ENCODE measurements at places on chromosomes 1 and 21.
A peak's percentile ranks its signal among the peaks of the same experiment; 100 is the strongest.

DNA sequence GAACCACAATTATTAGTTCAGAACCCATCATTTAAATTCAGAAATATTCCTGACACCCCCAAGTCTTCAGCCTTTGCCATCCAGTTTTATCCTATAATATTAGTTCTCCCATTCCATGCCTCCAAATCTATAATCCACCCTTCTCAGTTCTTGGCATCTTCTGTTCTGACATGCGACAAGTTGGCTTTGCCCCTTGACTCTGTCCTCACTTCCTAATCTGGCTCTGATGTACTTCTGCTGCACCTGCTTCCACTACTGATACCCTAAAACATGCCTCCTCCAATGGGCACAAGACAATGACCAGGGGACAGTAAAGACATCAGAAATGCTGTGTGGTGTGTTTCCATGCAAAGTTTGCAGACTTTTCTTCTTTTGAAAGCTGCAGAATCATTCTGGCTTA lies 17.1 kb upstream of the FBXO28 start:
- no peak for DNase-seq

- no peak for DNase-seq
These were observed 179.0 kb downstream of the SLC35F3 start for GRCh38 chr1:234083460-234083859.

- DNase-seq = no peak
These were observed 33.2 kb downstream of the KCND3 start for GRCh38 chr1:111956155-111956771.

DNA sequence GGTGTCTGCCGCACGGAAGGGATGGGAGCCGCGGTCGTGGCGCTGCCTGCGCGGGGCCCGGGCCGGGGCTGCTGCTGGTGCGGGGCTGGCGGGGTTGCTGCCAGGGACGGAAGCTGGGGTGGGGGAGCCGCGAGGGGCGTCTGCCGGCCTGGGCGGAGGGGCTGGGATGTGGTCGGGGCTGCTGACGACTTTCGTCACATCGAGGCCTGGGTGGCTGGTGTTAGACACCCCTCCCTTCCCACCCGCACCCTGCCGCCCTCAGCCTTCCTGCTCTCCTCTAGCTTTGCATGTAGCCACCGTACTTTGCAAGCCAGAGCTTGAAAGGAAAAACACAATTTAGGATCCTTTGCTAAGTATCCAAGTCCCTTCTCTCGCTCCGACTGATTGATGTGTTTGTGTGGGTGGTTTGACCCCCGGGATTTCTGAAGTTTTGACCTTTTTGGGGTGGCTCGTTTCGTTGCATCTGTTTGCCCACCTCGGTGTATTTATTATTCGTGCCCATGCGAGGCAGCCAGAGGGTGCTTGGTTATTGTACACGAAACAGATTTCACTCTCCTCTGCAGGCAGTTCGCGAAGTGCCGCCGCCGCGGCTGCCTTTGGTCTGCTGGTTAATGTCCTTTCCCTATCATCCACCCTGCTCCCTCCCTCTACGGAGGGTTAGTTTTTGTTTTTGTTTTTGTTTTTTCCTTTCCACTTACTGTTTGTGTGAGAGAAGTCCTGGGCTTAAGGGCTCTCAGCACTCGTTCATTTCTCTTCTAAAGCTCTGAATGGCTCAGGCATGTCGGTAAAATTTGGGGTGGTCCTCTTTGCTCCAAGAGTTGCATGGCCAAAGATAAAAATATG lies 868 bp downstream of the C1orf21 start:
- peak; percentile 16 for DNase-seq

- DNase-seq = no peak
These were observed 31.6 kb upstream of the SOX13 start for GRCh38 chr1:204041232-204041767.

GRCh38 chr1:24720152-24720551 lies 25.1 kb upstream of the CLIC4 start:
- DNase-seq = no peak

DNA sequence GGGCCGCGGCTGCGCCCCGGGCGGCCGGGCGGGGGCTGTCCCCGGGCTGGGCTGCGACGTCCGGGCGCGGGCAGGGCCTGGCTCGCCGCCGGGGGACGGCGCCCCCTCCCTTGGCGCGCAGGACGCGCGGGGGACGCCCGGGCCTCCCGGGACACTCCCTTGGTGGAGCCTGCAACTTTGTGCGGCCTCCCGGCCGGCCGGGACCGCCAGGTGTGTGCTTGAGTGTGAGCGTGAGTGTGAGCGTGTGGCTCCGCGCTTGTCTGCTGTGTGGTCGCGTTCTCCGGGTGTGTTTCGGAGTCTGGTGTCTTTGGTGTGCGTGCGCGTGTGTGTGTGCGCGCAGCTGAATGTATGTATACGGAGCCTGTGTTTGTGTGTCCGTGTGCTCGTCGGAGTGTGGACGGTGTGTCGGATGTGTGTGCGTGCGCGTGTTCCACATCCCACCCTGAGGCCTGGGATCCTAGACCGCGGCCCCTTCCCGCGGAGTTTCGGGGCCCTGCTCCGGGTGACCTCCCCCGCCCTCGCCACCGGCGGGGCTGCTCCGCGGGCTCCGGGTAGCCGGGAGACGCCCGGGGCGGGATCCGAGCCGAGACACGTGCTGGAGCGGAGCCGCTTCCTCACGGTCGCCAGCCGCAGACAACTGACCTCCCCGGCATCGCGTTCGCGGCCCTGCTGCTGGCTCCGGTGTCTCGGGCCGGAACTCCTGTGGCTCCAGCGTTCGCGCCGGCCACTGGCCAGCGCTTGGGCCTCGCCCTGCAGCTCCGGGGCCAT lies 1.7 kb downstream of the PTPRU start:
- DNase-seq = no peak

DNA sequence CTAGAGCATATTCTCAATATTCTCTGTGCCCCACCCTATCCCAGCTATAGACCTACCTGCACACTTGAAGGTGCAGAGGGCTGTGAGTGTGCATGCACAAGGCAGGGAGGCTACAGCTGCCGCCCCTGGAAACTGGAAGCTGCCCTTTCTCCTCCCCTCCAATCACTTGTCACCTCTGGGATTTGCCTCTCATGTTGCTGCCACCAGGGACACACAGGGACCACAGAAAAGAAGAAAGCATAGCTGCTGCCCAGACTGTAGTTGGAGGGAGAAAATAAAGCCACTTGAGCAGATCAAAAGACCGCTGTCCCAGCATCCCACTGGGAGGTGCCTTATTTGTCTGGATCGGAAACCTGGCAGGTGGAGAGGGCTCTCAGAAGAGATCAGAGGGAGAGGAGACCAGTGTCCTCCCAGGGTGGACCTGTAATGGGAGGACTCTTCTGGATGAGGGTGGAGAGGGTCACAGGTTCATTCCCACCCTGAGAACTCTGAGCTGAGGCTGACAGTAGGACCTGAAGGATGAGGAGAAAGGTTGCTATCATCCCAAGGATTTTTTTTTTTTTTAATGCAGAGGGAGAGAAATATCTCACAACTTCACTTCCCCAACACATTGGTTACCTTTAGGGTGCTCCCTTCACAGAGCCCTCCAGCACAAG lies 7.6 kb upstream of the INPP5B start:
- DNase-seq = no peak

DNA sequence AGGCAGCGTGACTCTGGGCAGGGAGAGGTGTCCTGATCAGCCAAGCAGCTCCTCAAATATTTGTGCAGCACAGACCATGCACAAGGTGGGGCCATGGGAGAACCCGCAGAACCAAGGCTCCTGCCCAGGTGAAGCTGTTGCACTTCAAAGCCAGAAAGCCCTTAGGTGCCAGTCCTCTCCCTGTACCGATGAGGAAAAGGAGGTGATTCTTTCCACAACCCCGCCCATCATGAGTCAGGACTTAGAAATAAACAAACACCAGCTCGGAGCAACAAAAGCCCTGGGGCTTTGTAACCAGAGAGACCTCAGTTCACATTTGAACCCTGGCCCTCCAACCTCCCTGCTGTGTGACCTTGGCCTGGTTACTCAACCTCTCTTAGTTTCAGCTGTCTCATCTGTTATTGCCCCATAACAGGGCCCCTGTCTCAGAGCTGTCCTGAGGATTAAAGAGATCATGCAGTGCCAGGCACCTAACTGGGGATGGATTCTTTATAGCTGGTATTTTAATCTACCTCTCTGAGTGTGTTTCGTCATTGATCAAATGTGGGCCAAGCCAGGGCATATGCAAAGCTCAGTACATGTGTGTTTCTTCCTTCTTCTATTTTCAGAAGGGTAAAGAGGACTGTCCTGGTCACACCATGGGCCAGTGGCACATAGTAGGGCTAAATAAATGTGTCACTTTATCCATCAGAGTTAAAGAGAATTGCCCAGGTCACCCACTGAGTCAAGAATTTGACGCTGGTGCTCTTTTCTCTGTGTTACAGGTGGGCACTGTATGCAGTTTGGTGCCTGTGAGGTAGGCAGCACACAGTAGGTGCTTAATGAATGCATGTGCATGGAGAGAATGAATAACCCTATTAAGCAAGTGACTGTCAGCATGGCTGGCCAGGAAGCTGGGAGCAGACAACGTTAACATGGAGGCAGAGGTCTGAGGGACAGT lies 1.4 kb downstream of the LDLRAD1 start:
- DNase-seq = no peak

GRCh38 chr1:168146160-168146539 lies 9.4 kb upstream of the GPR161 start:
- no peak for DNase-seq

DNA sequence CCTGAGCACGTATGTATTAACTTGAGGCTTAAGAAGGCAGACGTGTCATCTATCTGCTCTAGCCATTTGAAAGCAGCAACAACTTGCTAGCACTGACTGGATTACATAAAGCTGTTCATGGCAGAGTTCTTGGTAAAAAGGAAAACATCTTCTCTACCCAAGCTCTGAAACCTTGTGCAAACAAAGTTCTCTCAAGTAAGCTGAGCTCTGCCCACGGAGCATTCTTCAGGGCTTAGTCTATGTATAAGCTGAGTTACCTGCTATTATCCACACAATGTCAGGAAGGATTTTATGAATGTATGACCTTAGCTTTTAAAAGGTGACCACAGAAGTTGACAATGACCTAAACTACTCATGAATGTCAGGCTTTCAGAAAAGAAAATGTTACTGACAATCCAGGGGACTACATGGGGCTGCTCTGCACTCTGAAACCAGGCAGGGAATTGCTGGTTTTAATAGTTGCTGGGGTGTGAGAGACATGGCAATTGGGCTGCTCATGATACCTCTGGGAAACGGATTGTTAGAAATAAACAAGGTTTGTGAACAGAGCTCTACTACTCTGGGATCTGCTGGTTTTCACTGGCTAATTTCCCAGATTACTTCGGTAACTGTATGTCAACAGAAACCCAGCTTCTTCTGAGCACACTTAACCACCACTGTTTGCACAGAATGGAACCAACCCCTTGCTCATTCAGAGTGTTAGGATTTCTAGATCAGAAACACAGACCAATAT lies 29.6 kb upstream of the CCN1 start:
- no peak for DNase-seq

DNA sequence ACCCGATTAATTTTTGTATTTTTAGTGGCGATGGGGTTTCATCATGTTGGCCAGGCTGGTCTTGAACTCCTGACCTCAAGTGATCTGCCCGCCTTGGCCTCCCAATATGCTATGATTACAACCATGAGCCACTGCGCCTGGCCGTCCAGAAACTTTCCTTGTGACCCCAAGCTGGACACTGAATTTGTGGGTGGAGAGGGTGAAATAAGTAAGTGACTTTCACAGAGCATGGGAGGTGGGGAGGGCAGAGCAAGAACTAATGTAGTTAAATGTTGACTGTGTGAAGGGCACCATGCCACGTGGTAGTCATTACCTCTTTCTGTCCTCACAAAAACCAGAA lies 2.7 kb upstream of the UTP11 start:
- no peak for DNase-seq

GRCh38 chr1:158687037-158687436 lies 522 bp upstream of the SPTA1 start:
- DNase-seq = no peak

DNA sequence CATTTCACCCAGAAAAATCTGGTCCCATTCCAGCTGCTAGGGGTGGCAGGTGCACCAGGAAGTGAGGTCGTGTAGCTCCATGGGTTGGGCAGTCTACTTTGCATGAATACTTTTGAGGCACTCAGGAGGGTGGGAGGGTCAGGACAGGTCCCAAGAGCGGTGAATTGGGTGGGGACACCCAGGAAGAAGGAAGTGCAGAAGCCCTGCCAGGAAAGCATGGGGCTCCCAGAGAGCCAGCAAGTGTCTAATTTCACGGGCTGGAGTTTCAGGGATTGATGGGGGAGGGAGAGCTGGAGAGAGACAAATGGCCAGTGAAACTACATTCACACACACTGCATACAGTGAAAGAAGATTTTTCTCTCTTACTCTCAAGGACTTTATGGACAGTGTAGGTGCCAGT lies 137.8 kb downstream of the GALNT2 start:
- DNase-seq = no peak

DNA sequence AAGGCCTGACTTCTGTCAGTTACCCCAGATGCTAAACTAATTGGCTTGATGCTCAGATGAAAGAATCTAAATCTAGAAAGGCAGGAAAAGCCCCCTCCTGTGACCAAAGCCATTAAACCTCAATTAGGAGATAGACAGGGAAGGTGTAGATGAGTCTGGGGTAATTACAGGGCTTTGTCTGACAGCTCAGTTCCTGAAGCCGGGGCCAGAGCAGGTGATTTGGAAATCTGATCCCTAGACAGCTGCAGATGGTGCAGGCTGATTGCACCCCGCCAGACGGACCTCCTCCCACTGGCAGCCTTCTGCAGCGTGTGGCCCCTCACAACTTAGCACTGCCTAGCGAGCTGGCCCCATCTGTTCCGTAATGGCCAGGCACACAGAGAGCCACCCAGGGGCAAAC lies 395.1 kb downstream of the HLX start:
- DNase-seq = no peak

GRCh38 chr1:151986501-151987190 lies 7.0 kb downstream of the S100A10 start:
- no peak for DNase-seq

DNA sequence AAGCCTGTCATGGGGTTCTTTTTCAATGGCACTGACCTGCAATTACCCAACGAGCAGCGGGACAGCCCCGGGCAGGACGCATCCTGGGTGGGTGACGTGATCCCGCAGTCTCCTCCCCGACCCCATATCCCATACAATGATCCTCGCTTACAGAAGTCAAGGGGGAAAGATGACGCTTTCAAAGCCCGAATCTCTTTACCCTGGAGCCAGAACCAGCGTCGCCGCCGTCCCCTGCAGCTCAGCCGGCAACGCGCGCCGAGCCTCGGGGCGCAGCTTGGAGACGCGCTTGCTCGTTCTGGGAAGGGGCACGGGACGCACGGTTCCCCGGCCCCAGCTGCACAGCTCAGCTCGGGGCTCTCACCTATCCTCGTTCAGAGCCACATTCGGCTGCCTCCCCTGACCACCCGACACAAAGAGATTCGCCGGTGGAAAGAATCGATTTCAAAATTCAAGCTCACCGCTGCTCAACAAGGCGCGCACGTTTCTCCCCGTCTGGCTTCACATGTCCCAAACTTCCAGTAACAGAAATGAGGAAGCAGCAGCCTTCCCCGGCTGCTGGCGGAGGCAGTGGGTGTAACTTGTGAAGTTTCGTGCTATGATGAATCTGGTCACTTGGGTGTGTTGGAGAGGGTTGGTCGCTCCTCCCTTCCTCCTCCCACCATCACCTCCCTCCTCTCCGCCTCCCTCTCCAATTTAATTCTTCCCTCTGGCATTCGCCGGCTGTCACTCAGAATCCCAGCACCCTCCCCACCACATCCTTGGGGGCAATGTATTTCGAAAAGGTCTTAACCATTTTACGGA lies at the start of gene TIAM1:
Gene TIAM1 (minus strand): TSS at position 582 of the 801 bp plus-strand sequence. CDS start 77,289 bp downstream, outside the sequence.
- DNase-seq = peak; percentile 53
